NK-92 treated with Interleukin-12 subunit alpha and Interleukin-12 subunit beta, amount 100 ng/mL, for 24 hours (cell line): ENCODE measurements at places on chromosomes 11 and 22.

DNA sequence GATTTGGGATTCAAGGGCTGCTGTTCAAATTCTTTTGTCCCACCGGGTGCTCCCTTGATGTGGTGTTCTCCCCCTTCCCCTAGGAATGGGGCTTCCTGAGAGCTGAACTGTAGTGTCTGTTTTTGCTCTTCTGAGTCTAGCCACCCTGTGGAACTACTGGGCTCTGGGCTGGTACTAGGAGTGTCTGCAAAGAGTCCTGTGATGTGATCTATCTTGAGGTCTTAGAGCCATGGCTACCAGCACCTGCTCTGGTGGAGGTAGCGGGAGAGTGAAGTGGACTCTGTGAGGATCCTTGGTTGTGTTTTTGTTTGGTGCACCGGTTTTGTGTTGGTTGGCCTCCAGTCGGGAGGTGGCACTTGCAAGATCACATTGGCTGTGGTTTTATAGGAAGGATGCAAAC is 46.2 kb downstream of the OR2AT4 start:
- no peak for DNase-seq

GRCh38 chr22:41888627-41889200 is 26.2 kb downstream of the SHISA8 start:
- DNase-seq: no peak

DNA sequence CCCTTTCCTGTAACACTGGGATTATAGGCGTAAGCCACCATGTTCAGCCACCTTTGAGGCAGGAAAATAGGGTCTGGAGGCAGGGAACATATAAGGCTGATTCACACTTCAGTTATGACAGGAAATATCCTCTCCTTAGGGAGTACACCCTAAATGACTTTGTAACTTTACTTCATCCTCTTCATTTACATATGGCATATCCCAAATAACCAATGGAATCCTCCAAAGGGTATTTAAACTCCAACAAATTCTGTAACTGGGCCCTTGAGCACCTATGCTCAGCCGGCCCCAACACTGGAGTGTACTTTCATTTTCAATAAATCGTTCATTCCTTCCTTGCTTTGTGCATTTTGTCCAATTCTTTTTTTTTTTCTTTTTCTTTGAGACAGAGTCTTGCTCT is 1.6 kb upstream of the KAT5 start:
- no peak for DNase-seq

DNA sequence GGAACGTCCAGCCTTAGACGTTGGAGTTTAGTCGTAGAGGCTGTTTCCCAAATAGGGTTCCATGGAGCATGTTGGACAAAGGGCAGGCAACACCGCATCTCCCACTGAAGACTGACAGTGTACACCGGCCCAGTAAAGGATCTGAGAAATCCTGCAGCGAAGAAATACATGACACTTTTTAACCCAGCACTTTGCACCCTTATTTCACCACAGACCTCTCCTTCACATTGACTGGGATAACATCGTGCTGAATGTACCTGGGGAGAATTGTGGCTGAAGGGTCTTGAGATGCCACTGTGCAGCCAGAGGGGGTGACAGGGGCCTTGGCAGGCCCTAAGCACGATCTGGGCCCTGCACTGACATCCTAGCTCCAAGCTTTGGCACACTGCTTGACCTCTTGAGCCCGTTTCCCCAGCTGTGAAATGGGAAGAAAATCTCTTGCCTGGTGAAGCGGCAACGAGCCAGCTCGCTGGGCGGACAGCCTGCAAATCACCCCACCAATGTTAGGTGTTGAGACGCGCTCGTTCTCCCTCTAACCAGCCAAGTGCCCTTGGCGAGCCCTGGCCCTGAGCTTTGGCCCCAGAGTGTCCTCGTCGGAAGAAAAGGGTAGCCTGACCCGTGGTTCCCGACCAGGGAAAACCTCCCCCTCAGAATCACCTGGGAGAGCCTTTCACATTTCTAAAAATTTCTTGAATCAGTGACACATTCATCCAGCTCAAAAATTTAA is 13.4 kb downstream of the CD5 start:
- no peak for DNase-seq

- DNase-seq: no peak
These were observed 281.1 kb downstream of the FAT3 start for GRCh38 chr11:92505689-92506088.

DNA sequence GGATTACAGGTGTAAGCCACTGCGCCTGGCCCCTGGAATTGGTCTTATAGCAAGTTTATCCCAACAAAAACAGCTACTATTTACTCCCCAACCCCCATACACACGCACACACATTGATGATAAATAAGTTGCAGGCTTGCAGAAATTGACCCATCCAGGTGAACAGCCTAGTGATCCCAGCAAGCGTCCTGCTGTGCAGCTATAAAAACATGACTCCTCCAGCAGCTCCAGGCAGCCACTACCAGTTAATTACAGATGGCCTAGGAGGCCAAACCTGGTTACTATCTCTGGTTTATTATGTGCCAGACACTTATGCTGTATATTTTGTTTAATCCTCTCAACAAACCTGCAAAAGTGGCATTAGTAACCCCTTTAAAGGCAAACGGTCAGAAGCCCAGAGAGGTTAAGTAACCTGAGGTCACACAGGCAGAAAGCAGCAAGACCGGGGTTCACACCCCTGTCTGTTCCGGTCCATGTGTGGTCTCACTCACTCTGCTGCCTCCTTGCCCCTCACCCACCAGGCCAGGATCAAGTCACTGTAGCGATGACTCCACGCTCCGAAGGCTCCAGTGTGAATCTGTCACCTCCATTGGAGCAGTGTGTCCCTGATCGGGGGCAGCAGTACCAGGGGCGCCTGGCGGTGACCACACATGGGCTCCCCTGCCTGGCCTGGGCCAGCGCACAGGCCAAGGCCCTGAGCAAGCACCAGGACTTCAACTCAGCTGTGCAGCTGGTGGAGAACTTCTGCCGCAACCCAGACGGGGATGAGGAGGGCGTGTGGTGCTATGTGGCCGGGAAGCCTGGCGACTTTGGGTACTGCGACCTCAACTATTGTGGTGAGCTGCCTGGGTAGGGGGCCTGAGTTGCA is 6.6 kb downstream of the F2 start:
- DNase-seq: no peak
